ENCODE measurements at places on chromosomes 1 and 21. TPM values are rescaled to one million over a fixed set of nuclear protein-coding genes. Genes with fewer than 3 reads are reported as not detected.

DNA sequence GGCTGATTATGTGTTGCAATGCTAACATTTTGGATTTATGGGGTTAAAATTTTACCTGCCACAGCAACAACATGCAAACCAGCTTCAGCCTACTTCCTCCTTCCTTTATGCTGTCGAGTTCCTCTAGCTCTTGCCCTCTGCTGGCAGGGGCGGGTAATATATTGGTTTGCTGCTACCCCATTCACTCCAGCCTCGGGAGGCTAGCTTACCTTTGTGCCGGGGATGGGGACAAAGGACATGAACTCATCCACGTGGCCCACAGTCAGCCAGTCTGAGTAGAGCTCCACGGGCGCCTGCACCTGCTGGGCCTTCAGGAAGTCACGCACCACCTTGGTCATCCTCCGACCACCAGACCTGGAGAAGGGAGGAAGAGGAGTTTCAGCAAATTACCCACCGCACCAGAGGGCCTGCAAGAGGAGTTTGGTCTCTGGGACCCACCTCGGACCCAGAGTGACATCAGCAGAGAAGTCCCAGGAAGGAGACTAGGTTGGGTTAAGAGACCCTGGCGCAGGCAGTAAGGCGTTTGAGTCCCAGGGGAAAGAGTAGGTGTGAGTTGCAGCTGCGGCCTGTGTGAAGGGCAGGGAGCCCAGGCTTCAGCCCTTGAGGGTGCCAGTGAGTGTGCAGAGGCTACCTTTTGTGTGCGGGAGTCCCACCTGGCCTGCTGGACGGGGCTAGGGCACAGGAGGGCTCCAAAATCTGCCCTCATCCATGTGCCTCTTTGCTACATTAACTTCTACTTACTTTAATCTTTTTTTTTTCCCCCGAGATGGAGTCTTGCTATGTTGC, 21.8 kb upstream of the SDHB start:
- no peaks in the 10 kb centered on the region for H3K27me3 ChIP-seq
- H3K27ac ChIP-seq, result no peak overlapping the region
- no peaks in the 10 kb centered on the region for H3K4me1 ChIP-seq
- peaks cover 29% of the 10 kb centered on the region for H3K36me3 ChIP-seq

GRCh38 chr1:229109320-229109761, 161.6 kb upstream of the RAB4A start:
- no peaks in the 10 kb centered on the region for H3K27me3 ChIP-seq
- H3K36me3 ChIP-seq, result no peaks in the 10 kb centered on the region
- peaks cover 15% of the 10 kb centered on the region for H3K4me1 ChIP-seq
- no peak overlapping the region for H3K4me3 ChIP-seq
- no peak overlapping the region for H3K27ac ChIP-seq

The RIMKLA gene
- total RNA-seq, result 3.9 TPM

DNA sequence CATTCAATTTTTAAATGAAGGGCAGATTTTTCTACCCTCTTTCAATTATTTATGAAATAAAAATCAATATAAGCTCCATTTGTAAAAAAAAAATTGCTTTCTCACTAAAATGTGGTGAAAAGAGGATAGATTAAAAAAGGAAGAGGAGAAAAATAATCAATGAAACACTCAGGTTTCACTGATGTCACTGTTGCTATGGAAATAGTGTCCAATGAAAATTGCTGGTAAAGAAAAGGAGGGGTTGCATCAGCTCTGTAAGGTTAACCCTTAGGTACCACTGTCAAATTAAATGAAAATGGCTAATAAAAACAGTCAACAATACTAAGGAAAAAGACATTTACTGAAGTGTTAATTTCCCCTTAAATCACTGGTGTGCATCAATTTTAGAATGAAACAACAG, 91.6 kb upstream of the TTC39A start:
- no peaks in the 10 kb centered on the region for H3K36me3 ChIP-seq
- no peaks in the 10 kb centered on the region for H3K27me3 ChIP-seq
- H3K4me1 ChIP-seq, result no peaks in the 10 kb centered on the region

The KIF14 gene
- total RNA-seq, result 4.4 TPM

GRCh38 chr1:12640237-12640957, 3.5 kb upstream of the AADACL4 start:
- no peak overlapping the region for H3K27ac ChIP-seq
- H3K4me3 ChIP-seq, result no peak overlapping the region
- H3K36me3 ChIP-seq, result no peaks in the 10 kb centered on the region

DNA sequence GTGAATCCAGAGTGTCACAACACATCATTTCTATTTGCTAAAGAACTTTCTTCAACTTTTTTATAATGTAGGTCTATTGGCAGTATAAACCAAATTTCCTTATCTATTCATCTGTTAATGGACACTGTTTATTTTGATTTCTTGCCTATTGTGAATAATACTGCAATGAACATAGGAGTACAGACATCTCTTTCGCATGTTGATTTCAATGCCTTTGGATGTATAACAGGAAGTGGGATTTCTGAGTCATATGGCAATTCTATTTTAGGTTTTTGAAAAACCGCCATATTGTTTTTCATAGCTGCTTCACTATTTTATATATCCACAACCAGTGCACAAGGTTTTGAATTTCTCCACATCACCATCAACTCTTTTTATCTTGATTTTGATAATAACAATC, 198.7 kb downstream of the KCNT2 start:
- no peak for DNase-seq
- no peaks in the 10 kb centered on the region for H3K36me3 ChIP-seq
- H3K27ac ChIP-seq, result no peak overlapping the region
- no peaks in the 10 kb centered on the region for H3K4me1 ChIP-seq

DNA sequence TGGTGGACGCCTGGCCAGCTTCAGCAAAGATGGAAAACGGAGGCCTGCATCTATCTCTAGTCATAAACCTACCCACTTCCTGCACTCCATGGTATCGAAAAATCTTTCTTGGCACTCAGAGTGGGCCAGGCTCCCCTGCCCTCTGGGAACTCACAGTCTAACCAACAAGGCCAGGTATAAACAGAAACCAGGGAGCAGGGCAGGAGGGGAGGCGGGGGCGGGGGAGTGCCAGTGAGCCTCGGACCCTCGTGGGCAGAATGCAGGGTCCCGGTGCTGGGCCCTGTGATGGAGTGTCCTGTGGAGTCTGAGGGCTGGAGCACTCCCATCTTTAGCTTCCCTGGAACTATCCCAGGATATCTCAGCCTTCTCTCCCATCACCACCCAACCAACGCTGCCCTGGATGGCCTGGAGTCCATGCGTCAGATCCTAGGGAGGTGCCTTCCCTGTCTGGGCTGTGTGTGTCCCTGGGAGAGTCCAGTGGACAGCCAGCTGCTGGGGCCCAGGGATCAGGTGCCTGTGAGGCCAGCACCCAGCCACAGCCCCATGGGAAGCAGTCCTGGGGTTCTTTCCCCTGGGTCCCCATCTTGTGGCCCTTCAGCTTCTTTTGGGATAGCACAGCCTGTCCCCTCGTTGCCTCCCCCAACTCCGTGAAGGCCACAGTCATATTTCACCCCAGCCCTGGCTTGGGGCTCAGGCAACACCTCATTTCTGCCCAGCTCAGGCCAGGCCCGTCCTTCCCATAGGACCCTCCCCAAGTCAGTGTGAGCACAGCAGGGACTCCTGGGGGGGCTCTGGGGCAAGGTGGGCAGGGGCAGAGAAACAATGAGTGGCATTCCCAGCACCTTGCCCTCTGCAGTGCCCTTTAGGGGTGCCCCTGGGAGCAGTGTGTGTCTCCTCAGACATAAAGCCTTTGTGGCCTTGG, 1.1 kb upstream of the EPS8L3 start:
- no peaks in the 10 kb centered on the region for H3K27me3 ChIP-seq
- no peak overlapping the region for H3K4me3 ChIP-seq

The TAL1 gene
- total RNA-seq, result 5.6 TPM

DNA sequence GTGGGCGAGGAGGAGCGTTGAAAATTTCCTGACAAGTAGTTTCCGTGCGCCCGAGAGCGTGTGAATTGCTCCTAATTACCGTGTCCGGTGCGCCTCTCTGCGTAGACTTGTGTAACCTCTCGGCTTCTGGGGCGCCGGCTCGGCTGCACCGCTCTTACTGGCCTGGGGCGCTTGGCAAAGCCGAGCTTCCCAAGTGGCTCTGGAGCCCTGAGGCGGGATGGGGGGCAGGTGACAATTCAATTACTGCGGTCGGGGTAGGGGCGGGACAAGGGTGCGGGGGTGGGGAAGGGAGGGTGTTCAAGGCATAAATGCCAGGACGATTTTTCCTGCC, 392 bp upstream of the DMRTA2 start:
- H3K27ac ChIP-seq, result no peak overlapping the region
- no peak for DNase-seq
- H3K4me3 ChIP-seq, result peak overlapping the region; percentile 29
- H3K36me3 ChIP-seq, result no peaks in the 10 kb centered on the region
- H3K4me1 ChIP-seq, result peaks cover 66% of the 10 kb centered on the region

The DNAJC11 gene
- total RNA-seq, result 32.5 TPM

- DNase-seq, result peak; percentile 3
- peaks cover 14% of the 10 kb centered on the region for H3K4me1 ChIP-seq
- H3K27ac ChIP-seq, result no peak overlapping the region
Measured at GRCh38 chr1:220692436-220693228, 2.5 kb downstream of the C1orf115 start.

The CLSTN1 gene
- total RNA-seq, result 195 TPM

The SIK1 gene
- total RNA-seq, result 4.7 TPM

DNA sequence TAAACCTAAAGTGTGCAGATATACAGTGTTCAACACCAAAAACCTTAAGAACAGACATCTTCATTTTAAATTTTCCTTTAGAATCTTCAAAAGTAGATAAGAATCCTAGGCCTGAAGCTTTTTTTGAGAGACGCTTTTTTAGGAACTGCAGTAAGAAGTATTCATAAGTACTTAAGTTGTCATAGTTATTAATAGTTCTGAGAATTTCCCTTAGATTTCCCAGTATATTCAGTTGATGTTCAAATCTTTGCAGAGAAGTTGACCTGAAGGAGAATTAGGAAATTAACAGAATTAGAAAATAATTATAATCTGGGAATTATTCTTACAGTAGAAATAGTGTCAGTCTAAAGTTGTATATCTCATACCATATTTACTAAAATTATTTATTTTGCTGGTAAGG, 150.3 kb downstream of the NCAM2 start:
- no peaks in the 10 kb centered on the region for H3K27me3 ChIP-seq
- H3K36me3 ChIP-seq, result no peaks in the 10 kb centered on the region
- H3K4me1 ChIP-seq, result no peaks in the 10 kb centered on the region

The SYNC gene
- total RNA-seq, result 17.2 TPM

The NTRK1 gene
- total RNA-seq, result 13.5 TPM

The CD52 gene
- total RNA-seq, result 1.4 TPM

GRCh38 chr1:205108464-205108863, 13.3 kb downstream of the RBBP5 start:
- no peak for DNase-seq
- H3K4me3 ChIP-seq, result no peak overlapping the region
- H3K36me3 ChIP-seq, result peaks cover 27% of the 10 kb centered on the region

The KCNE2 gene
- total RNA-seq, result 0.30 TPM

DNA sequence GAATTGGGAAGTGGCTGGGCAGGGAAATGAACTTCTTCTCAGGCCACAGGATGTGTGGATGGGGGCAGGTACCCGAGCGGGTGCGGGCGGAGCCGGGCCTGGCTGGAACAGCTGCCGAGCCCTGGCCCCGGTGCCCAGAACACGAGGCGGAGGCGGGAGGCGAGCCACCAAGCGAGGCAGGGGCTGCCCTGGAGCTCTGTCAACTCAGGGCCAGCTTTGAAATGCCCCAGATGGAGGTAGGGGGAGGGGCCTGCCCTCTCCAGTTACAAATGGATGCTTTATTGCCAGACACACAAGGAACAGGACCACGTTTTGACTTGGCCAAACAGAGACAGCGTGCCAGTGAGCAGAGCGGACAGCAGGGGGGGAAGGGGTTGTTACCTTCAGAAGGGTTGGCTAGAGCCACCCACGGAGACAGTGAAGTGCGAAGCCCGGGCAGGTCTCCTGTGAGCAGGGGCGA, 240.4 kb downstream of the SDCCAG8 start:
- H3K27me3 ChIP-seq, result no peaks in the 10 kb centered on the region
- H3K4me3 ChIP-seq, result no peak overlapping the region
- H3K4me1 ChIP-seq, result peaks cover 24% of the 10 kb centered on the region
- H3K27ac ChIP-seq, result peak overlapping the region; percentile 76
- no peak for DNase-seq

The TEDDM1 gene
- total RNA-seq, result not detected

GRCh38 chr1:214349781-214350180, 68.8 kb downstream of the SMYD2 start:
- no peak overlapping the region for H3K27ac ChIP-seq
- H3K4me3 ChIP-seq, result no peak overlapping the region
- no peaks in the 10 kb centered on the region for H3K27me3 ChIP-seq
- H3K36me3 ChIP-seq, result no peaks in the 10 kb centered on the region

DNA sequence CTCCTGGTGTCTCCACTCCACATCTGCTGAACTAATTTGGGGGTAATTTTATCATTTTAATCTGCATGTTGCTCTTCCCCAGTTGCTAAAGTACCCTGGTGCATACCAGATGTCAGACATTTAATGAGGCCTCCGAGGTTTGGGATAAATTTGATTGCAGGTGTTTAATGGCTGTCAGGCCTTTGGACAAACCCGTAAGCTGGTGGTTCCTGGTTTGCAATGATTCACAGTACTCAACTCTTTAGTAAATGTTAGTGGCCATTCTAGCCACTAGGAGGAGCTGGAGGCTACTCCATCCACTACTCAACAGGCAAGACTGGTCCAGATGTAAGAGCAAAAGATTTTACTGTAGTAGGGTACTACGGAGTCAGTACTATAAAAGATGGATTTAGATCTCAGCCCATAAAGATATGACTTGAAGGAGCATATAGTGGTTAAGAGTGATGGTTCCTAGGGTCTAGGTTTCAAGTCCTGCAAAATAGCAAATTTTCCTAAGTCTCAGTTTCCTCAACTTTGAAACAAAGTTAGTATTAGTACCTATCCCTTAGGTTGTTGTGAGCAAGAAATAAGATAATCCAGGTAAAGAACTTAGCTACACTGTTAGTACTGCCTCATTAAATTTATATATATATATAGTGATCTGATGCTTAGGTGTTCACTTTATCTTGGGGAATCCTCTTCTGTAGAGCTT, 132.8 kb downstream of the SNX7 start:
- H3K27ac ChIP-seq, result no peak overlapping the region
- H3K27me3 ChIP-seq, result no peaks in the 10 kb centered on the region
- peak; percentile 68 for DNase-seq
- H3K36me3 ChIP-seq, result no peaks in the 10 kb centered on the region
- no peaks in the 10 kb centered on the region for H3K4me1 ChIP-seq

GRCh38 chr21:39602793-39603192, 9.9 kb upstream of the B3GALT5 start:
- DNase-seq, result no peak
- no peaks in the 10 kb centered on the region for H3K27me3 ChIP-seq
- no peak overlapping the region for H3K4me3 ChIP-seq
- peaks cover 27% of the 10 kb centered on the region for H3K4me1 ChIP-seq

The LORICRIN gene
- not detected for total RNA-seq

GRCh38 chr1:51535006-51535592, 16.0 kb upstream of the EPS15 start:
- H3K27ac ChIP-seq, result no peak overlapping the region
- no peaks in the 10 kb centered on the region for H3K36me3 ChIP-seq
- no peak overlapping the region for H3K4me3 ChIP-seq
- H3K27me3 ChIP-seq, result no peaks in the 10 kb centered on the region

DNA sequence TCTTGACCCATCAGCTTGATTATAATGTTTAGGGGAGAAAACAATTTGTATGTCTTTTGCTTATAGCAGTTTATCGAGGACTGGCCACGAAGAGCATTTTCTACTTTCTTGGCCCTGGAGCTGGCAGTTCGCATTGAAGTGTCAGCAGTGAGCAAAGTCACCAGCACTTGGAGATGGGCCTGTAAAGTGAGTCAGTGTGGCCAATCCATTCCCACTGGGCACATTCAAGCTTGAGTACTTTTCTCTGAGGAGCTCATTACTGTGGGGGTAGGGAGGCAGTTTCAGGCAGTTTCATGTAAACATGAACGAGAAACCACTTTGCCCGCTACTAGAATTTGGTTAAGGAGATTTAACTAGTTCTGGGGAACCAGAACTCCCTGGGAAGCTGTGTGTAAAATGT, 164.8 kb downstream of the PRDM2 start:
- no peak overlapping the region for H3K27ac ChIP-seq
- H3K4me1 ChIP-seq, result no peaks in the 10 kb centered on the region

All from spinal cord (tissue), 10 donors.